Hepatic stellate cell (primary cell): ENCODE measurements at places on chromosomes 13 and 19.

- DNase-seq = no peak
Observed at GRCh38 chr19:47376589-47377144, 27.6 kb downstream of the DHX34 start.

GRCh38 chr19:12527034-12527836 is 24.0 kb downstream of the ZNF564 start:
- no peak for DNase-seq

DNA sequence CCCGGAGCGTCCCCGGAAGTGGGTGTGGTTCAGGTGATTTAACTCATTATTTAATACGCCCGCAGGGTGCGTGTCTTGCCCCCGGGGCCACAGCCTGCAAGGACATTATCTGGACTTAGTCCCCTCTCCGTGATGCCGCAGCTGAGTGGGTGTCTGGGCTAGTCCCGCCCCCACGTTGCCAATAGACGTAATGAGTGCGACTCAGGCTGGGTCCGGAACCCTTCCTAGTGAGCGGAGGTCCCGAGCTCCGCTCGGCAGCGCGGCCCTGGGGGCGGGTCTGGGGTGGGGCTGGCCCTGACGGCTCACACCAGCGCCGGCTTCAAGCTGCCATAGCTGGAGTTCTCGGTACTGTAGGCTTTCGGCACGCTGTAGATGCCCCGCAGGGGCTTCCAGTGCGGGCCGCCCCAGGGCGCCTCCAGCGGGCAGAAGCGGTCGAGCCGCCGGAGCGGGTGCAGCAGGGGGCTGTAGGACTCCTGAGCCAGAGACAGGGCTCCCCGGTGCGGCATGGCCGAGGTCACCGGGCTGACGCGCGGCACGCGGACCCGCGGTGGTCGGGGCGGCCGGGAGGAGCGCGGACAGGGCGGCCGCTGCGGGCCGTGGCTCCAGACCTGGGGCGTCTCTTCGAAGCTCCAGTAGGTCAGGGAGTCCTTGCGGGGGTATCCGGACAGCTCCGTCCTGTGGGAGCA is 918 bp upstream of the LHB start:
- DNase-seq = peak; percentile 88

- no peak for DNase-seq
Observed at GRCh38 chr13:32041429-32041828, 9.9 kb downstream of the FRY start.

DNA sequence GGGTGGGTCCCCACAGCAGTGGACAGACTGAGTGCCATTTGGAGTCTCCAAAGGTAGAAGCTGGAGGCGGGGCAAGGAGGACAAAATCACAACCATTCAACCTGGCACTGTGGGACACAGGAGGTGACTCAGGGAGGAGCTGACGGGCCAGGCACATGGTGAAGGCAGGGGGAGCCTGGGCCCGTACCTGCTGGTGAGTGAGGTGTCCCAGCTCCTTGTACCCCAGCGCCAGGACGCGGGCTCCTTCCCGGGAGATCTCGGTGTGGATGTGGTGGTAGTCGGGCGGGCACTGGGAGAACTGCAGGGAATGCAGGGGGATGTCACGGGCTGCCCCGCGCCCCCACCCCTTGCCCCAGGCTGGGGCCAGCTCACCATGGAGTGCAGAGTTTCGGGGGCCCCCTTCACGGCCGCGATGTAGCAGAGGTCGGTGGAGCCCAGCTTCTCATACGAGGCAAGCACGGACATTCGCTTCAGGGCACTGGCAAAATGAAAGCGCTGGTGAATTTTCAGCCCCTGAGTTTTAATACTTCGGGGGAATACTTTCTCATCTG is 9.8 kb downstream of the ATP13A1 start:
- DNase-seq = no peak

DNA sequence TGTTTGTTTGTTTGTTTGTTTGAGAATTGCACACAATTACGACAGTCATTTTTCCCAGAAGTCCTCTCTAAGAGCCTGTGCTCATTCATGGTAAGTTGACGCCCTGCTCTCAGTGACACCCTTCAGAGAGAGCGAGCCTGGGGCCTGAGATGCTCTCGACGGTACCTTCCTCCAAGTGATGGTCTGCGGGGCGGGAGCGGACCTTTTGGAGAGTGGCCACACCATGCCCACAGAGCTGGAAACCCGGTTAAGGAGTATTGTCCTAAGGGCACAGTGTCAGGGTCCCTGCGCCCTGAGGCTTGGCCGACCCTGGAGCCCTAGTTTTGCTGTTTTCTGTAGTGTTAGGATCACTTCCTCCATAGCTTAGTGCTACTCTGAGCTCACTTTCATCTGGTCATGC is 3.6 kb downstream of the POP4 start:
- DNase-seq = no peak

GRCh38 chr19:41265395-41266153 is 1.4 kb downstream of the HNRNPUL1 start:
- peak; percentile 36 for DNase-seq

DNA sequence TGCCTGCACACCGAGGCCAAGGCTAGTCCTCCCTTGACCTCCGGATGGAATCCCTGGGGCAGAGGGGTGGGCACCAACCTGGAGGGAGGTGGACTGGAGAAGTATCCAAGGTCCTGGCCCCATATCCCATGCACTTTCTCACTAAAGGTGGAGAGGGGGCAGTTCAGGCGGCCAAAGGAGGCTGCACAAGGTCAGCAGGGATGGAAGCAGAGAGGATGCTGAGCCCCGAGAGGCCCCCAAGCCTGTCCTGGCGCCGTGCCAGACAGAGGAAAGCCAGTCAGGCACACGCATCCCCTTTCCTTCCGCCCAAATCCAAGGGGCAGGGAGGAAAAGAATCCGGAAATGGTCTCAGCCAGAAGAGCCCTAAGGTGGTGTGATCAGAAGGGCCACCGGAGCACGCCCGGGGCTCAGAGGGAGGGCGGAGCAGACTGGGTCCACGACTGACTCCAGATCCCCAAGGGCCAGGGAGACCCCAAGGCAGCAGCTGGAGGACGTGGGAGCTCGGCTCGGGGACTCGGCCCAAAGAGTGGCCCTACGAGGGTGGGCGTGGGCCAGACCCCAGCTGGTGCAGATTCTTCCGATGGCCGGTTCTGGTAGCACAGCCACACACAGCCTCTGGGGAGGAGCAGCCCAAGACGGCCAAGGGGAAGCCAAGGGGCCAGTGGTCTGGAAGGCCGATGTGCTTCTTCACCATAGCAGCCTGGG is 60.0 kb downstream of the MLLT1 start:
- DNase-seq = no peak

DNA sequence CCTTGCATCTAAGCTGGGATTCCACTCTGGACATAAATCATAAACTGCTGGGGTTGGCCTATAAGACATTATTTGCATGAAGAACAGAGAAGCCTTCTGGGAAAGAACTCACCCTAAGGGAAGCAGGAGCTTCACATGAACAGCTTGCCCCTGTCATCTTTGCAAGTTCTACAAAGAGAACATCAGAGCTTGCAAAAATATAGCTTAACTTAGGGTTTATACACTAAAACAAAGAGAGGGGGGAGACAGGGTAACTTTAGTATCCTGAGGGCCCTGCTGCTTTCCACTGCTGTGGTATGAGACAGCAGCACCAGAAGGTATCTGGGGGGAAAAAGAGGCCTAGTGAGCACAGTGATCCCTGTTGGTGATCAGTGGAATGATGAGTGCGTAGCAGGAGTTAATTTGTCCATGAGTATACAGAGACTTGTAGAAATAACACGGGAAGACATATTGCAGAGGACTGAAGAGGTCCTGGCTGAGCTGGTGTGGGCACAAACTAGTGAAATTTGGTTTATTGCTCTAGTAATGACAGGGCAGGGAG is 116.1 kb upstream of the TSC22D1 start:
- DNase-seq = no peak

- DNase-seq = no peak
Observed at GRCh38 chr19:46373491-46374359, 26.8 kb downstream of the PPP5C start.

- no peak for DNase-seq
Observed at GRCh38 chr13:20664351-20664750, 39.1 kb upstream of the IL17D start.

GRCh38 chr13:50215399-50215798 is 200.2 kb downstream of the KCNRG start:
- DNase-seq = no peak

- peak; percentile 21 for DNase-seq
Observed at GRCh38 chr13:66659701-66660467, 570.3 kb downstream of the PCDH9 start.

- no peak for DNase-seq
Observed at GRCh38 chr13:52887165-52887564, 38.7 kb upstream of the PCDH8 start.

DNA sequence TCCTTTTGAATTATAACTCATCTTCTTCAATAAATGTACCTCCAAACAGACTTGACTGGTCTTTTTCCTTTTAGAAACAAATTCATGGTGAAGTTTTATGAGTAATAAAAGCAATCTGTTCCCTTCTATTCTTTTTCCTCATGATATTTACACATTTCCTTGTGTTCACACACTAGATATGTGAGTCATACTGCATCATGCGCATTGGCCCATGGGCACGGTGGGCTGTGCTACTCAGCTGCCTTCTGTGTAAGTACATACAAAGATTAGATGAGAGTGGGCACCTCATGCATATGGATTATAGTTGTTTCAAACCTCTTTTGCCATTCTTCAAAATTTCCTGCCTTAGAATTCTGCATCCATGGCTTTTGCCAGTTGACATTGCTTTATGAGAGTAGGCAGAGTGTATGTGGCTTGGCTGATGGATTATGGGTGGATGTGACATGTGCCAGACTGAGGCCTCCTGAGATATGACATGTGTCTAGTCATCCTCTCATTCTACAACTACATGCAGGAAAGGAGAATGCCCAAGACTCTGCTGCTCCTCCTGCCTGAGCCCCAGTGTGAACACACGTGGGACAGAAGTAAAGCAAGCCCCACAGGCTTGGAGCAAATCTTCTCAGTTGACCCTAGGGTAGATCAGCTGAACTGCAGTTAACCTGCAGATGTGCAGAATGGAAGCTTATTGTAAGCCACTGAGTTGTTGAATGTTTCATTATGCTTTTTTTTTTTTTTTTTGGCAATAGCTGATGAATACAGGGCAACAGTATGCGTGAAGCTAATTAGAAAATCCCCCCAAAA is 109.9 kb downstream of the RBM26 start:
- no peak for DNase-seq

DNA sequence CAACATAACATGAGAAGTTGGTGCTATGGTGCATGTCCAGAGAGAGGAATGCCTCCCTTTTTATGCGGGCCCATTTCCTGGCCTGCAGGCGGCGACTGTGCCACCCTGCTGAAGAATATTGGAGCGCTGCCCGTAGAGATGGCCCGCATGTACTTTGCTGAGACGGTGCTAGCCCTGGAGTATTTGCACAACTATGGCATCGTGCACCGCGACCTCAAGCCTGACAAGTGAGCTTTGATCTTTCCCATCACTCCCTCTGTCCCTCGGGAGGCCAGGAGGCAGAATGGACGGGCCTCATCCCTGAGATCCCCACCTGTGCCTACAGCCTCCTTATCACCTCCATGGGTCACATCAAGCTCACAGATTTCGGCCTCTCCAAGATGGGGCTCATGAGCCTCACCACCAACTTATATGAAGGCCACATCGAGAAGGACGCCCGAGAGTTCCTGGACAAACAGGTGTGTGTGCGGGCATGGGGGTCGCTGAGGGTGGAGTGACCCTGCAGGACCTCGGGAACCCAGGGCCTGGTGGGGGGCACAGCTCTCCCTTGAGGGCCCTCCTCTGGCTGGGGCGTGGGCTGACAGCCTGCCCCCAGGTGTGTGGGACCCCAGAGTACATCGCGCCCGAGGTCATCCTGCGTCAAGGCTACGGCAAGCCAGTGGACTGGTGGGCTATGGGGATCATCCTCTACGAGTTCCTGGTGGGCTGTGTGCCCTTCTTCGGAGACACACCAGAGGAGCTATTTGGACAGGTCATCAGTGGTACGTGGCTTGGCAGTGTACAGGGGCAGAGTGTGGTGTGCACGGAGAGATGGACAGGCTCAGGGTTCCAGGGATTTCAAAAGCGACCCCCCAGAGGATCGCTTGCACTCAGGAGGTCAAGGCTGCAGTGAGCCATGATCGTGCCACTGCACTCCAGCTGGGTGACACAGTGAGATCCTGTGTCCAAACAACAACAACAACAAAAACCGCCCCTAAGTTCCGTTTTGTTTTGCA is 16.2 kb downstream of the DNASE2 start:
- DNase-seq = no peak

- DNase-seq = no peak
Observed at GRCh38 chr13:21596722-21597121, 7.2 kb downstream of the MICU2 start.

DNA sequence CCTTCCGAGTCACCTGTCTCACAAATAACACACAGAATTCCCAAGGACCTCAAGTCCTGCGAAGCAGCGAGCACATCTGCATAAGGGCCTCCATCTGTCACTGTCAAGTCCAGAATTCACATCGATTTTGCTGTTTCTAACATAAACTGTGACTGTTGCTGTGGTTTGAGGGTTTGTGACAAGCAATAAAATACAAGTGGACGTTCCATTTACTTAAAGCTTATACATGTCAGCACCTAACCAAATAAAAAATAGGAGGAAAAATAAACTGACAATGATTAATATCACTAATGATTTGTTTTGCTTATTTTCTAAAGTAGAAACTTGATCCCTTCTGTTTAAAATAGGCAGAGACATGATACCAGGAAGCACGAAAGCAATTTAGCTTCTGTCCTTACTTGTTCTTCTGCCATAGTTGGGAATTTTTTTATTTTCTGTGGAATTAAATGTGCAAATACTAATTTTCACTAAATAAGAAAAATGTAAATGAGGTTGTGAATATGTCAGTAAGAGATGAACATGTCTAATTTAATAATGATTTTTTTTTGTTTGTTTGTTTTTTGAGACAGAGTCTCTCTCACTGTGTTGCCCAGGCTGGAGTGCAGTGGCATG is 279.1 kb downstream of the FGF9 start:
- DNase-seq = no peak

GRCh38 chr13:52884429-52885010 is 36.1 kb upstream of the PCDH8 start:
- no peak for DNase-seq

- no peak for DNase-seq
Observed at GRCh38 chr13:70415136-70415535, 306.9 kb upstream of the KLHL1 start.

GRCh38 chr13:78719367-78719766 is 60.4 kb upstream of the OBI1 start:
- DNase-seq = no peak

- DNase-seq = no peak
Observed at GRCh38 chr19:16367261-16367683, 42.6 kb downstream of the KLF2 start.

GRCh38 chr19:640161-640558 is 481 bp downstream of the FGF22 start:
- no peak for DNase-seq

DNA sequence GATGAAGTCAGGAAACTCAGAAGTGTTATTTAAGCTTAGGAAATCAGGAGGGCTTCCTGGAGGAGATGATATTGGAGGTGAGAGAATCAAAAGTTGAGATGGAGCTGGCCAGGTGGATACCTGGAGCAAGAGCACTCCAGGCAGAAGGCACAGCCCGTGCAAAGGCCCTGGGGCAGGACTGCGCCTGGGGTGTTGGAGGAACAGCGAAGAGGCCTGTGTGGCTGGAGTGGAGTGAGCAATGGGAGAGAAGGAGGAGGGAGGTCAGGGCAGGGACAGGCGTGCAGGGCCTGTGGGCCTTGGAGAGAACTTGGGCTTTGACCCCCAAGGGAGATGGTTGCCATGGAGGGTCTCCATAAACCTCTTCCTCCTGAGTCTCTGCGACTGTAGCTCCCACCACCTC is 42.1 kb downstream of the ZNRF4 start:
- no peak for DNase-seq

GRCh38 chr13:99663185-99663825 is 162.0 kb downstream of the TM9SF2 start:
- DNase-seq = no peak
